ENCODE measurements at places on chromosomes 2 and 18.

GRCh38 chr2:152477347-152478092, 142.5 kb downstream of the FMNL2 start:
- DNase-seq: no peak

DNA sequence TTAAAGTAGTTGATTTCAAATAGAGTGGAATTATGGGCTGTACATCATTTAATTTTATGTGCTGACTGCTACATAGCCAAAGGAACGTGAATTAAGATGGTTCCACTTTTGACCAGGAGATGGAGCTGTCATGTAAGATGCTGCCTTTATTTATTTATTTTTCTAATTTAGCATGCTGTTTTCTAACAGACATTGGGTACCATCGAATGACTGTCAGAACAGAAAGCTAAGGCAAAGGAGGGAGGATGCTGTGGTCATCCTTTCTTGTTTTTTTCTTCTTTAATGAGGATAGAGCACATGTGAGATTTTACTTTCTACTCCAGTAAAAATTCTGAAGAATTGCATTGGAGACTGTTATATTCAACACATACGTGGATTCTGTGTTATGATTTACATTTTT, at the start of gene SCN2A:
TSS of gene SCN2A (plus strand) at position 185 of the 400 bp plus-strand sequence. CDS start 56,410 bp downstream, outside the sequence.
- peak; percentile 86 for DNase-seq

DNA sequence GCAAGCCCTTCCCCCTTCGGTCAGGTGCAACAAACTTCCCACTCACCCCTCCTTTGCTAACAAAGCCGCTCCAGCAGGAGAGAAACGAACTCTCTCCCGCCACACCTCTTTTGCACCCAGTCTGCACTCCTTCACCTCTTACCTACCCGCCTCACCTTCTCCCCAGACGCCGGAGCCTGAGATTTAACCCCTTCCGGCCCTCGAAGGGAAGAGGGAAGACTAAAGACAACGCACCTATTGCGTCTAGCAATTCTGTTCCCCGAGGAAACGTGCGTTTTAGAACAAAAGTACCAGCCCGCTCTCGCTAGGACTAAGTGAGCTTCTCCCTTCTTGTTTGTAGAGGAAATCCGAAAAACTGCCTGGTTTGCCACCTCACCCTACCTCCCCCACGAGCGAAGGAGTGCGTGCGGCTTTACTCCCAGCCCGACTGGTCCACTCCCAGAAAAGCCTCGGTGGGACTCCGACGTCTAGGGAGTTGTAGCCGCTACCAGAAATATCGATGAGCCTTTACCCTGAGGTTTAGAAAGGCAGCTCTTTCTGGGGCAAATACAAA, 441 bp upstream of the PEX13 start:
- peak; percentile 93 for DNase-seq

- no peak for DNase-seq
Measured at GRCh38 chr2:216548901-216549331, 50.3 kb downstream of the RPL37A start.

DNA sequence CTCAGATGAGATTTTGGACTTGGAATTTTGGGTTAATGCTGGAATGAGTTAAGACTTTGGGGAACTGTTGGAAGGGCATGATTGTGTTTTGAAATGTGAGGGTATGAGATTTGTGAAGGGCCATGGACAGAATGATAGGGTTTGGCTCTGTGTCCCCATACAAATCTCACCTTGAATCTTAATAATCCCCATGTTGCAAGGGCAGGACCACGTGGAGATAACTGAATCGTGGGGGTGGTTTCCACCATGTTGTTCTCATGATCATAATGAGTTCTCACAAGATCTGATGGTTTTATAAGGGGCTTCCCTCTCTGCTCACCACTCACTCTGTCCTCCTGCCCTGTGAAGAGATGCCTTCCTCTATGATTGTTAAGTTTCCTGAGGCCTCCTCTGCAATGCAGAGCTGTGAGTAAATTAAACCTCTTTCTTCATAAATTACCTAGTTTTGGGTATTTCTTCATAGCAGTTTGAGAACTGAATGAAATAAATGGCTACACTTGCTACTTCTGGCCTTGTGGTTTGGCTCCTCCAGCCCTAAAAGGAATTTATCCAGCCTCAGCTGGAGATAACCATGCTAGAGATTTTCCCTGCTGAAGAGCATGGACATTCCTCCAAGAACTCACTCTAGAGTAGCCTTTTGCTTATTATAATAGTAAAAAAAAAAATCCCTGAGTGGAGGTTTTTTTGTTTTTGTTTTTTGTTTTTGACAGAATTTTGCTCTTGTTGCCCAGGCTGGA, 144.3 kb upstream of the TFPI start:
- DNase-seq: no peak
